ENCODE measurements at places on chromosomes 3 and 15.

DNA sequence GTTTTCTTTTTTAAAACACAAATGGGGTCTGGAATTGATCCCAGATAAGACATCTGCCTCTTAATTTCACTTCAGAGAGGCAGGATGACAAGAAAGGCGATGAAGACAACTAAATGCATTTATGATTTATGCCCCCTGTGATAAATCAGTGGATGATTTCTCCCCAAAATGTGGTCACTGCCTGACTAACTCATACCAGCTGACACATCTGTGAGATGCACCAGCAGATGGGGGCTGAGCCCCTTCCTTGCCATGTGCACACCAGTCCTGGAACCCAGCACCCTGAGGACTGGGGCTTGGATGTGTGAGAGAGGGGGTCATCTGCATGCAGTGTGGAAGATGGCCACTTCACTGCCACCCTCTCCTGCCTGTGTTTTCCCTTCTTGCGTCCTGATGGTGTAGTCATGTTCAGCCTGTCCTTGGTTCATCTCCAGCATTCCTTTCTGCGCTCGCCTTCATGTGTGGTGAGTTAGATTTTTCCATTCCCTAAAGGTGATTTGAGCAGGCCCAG lies 264.3 kb downstream of the LRTM1 start:
- DNase-seq: no peak

DNA sequence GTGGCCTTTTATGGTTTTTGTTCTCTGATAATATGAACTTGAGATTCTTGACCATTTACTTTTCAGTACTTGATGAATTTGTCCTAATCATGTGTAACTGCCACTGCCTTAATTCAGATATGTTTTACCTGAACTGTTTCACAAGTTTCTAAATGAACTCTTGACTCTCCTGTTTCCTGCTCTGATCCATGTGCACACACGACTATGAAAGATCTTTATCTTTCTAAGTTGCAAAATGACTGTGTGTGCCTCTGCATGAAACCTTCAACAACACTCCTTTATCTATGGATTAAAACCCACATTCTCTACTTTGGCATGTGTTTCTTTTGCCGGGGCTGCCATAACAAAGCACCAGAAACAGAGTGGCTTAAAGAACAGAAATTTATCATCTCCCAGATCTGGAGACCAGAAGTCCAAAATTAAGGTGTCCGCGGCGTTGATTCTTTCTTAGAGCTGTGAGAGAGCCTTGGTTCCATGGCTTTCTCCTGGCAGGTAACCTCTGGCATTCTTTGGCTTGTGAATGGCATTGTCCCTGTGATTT lies 275.0 kb downstream of the ADAMTSL3 start:
- no peak for DNase-seq

- DNase-seq: no peak
Measured at GRCh38 chr3:180408654-180409053, 193.3 kb upstream of the TTC14 start.

DNA sequence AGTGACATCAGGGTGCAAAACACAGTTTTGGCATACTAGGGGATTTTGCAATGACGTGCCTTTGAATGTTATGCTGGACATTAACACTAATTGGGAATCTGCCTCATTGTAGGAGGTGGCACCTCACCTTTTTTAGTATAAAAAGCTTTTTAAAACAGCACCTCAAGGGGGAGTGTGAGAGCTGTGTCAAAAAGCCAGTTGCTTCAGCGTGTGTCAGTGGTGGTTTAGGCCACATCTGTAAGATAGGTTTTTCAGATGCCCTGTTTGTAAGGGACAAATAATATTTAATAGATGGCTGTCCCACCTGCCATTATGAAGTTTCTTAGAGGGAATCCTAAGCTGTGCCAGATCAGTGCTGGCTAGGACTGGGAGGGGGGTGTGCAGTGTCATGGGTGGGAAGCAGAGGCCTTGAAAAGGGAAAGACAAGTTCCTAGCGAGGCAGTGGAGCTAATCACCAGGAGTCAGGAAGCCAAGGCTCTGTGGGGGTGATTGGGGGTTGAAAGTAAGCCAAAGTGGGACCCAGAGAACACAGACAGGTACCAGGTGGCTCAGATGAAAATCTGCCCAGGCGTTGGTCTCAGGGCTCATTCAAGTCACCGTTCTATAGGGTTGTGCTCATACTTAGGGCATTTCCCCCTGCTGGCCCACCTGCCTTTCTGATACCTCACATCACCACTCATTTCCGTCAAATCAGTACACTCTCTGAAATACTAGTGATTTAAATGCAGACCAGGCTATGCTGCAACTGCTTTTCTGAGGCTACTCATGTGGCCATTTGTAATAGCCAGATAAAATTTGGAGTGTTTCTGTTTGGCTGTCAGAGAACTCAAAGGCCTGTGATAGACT lies 120.5 kb downstream of the BBX start:
- DNase-seq: no peak

DNA sequence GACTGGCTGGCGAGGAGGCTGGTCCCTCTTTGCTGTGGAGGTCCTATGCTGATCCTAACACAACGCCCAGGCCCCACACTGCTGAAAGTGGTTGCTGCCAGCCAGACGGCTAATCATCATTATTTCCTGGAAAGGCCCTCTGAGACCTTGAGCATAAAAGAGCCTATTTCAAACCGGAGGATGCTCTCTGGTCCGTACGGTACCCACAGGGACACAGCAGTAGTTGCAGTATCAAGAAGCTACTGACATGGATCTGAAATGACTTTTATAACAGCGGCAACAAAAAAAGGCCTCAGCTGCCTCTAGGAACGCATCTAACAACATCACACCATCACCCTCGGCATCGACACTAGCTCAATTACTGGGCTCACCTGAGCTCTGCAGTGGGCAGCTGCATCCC lies 59.1 kb upstream of the FOXB1 start:
- DNase-seq: no peak

GRCh38 chr3:53346922-53347260 lies 452 bp downstream of the DCP1A start:
- no peak for DNase-seq

GRCh38 chr3:127324913-127325628 lies 37.2 kb upstream of the PRR20G start:
- DNase-seq: no peak

DNA sequence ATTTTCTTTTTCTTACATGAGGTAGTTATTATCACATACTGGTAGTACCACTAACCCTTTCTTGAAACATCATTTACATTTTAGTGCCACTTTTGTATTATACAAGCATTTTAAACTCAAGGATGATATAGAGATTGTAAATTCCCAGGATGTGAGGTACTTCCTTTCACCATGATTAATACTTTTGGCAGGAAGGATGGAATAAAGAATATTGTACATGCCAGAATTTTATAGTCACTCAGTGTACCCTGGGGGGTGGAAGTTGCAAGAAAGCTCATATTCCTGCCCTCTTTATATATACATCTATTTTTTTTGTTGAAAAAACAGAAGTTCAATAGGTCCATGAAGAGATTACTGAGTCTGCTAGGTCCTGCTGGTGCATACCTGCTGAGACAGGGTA lies 141.0 kb upstream of the PLSCR5 start:
- no peak for DNase-seq

DNA sequence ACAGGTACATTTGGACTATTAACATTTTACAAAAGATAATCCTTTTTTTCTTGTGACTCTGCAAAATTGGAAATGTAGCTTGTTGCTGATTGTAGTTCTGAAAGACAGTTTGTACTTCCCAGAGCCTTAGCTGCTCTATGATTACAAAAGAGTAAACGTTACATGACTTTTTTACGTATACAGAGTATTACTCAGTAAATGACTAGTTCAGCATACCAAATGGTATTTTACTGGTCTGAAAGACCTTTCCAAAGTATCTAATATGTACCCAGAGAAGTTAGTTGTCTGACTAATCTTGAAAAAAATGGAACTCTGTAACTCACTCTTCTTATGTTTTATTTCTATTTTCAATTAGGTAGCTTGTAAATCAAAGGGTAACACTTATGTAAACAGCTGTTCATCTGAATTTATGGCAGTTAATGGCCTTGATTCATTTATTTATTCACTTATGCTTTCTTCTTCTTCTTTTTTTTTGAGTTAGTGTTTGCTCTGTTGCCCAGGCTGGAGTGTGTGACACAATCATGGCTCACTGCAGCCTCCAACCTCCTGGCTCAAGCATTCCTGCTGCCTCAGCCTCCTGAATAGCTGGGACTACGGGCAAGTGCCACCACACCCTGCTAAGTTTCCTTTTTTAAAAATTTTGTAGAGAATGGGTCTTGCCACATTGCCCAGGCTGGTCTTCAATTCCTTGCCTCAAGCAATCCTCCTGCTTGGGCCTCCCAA lies 151.7 kb downstream of the C3orf38 start:
- DNase-seq: no peak

DNA sequence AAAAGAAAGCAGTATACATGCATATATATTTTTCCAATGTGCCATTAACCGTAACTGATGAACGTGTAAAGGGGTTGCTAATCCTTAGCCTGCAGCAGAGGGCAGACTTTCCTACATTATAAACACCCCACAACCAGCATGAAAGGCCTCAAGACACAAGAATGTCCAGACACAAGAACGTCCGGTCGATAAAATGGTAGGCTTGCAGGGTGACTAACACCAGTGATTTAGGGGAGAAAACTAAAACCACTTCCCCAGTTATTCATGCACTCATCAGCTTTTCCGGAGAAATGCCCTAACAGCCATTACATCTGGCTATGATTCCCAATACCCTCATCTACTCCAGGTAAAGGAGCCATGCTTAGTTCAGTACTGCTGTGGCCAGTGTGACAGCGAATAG lies 57.4 kb downstream of the LRTM1 start:
- no peak for DNase-seq

DNA sequence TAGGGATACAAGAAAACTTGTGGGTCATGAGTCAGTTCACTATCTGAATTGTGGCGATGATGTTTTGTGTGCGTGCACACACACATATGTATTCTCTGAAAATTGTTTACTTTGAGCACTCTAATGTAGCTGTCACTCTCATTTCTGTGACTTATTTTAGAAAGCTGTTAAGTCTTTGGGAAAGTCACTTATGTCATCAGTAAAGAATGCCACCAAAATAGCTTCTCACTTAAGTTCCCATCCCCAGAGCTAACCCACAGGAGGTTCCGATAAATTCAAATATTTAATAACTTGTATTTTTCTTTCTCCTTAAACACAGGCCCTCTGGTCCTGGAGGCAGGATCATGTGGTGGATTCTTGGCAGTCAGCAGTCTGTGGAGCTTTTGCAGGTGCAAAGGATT lies 138.3 kb downstream of the LRIG1 start:
- no peak for DNase-seq

GRCh38 chr15:31293655-31294054 lies 33.0 kb upstream of the KLF13 start:
- no peak for DNase-seq

- DNase-seq: no peak
Measured at GRCh38 chr3:144760831-144761230, 789.2 kb downstream of the DIPK2A start.

- no peak for DNase-seq
Measured at GRCh38 chr3:183493296-183494045, 62.0 kb downstream of the KLHL6 start.

DNA sequence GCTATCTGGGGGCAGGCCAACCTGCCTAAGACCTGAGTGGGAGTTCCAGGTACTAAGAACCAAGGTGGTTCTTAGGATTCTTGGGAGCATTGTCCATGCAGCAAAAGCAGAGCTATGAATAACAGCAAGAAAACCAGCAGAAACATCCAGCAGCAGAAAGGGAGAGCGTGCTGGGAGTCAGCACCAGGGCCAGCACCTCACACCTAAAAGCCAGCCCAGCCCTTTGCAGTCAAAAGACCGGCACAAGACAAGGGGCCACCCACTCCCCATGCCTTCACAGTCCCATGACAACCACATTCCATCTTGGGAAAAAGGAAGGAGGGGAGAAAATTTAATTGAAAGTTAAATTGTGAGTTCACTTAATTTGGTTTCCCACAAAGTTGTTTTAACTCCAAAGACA lies 364.9 kb downstream of the AGBL1 start:
- DNase-seq: no peak

DNA sequence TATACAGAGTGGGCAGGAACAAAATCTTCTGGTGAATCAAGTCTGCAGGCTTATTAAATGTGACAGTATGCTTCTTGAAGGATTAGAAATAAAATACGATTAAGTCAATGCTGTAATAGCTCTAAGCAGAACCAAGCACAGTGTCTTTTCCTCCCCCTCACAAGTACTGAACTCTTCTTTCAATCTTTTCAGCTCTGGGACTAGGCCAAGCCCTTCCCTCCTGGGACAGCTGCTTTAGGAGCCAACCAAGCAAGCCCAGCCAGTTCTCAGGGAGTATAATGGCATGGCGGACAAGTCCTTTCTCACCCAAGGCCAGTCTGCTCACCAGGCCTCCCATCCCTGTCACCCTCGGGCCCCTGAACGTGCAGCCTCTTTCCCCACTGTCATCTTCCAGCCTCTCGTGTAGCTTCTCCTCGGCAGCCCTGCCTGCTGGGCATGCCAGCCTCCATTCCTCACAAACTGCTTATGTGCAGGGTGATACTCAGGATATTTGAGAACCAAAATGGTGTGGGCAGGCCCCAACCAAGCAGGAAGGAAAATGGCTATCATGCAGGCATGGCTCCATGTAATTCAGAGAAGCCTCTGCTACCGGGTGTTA lies 8.4 kb upstream of the PPP1R2 start:
- DNase-seq: no peak

- DNase-seq: no peak
Measured at GRCh38 chr15:78509726-78510312, 2.4 kb downstream of the HYKK start.

DNA sequence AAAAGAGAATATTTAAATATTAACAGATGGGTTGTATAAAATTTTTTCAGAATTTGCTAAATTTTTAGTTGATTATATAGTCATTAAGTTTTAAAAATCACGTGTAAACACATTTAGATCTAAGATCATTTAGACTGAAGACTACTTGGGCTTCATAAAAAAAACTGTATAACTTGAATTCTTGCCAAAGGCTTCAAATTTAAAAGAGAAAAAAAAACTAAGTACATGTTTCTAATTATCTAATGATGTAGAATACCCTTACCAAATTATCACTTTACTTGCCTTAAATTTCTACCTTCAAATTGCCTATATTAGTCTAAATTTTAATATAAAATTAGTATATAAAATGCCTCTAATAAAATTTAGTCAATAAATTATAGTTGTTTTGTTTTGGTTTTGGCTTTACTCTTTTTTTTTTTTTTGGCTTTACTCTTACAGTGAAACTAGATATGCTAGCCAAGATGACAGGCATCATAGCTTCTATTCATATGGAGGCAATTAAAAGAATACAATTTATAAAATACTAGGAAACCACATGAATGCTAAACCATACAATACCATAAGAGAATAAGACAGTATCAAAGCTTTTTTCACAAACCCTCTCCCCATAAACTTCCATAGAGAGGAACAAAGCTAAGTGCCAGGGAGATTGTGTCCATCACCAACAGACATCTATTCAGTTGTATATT lies 183.1 kb upstream of the KCNMB2 start:
- no peak for DNase-seq

GRCh38 chr3:132399054-132399929 lies 18.0 kb upstream of the DNAJC13 start:
- no peak for DNase-seq

- no peak for DNase-seq
Measured at GRCh38 chr3:156429125-156429524, 125.8 kb downstream of the SSR3 start.
